ENCODE measurements at places on chromosomes 13 and 19. TPM values are rescaled to one million over a fixed set of nuclear protein-coding genes. Genes with fewer than 3 reads are reported as not detected.

- ATAC-seq = peak; percentile 15
These were observed 11.4 kb upstream of the CRTC1 start for GRCh38 chr19:18672044-18672451.

- no peak for ATAC-seq
These were observed 194.0 kb upstream of the PCDH17 start for GRCh38 chr13:57437587-57437986.

GRCh38 chr13:93794197-93794885, 567.7 kb downstream of the GPC6 start:
- no peak for ATAC-seq

DNA sequence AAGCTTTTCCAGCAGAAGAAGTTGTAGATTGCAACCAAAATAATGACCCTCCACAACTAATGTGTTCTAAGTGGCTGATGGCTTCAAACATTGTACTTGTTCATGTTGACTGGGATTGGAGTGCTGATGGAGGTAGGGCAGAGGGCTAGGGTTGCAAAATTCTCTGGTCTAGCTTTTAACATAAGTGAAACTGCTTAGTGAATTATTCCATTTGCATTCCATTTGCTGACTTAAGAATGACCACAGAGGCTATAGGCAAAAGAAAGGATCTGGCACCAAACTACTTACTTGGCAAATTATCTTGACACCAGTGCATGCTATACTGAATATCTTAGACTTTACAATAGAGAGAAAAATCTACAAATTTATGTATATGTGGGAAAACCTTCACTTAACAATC, 287.0 kb downstream of the FGF9 start:
- ATAC-seq = no peak

GRCh38 chr19:38039966-38040365, 133.0 kb downstream of the SIPA1L3 start:
- ATAC-seq = no peak

- no peak for ATAC-seq
These were observed 872 bp downstream of the FARSA start for GRCh38 chr19:12932392-12933286.

GRCh38 chr19:19159534-19159933, 10.5 kb downstream of the MEF2B start:
- ATAC-seq = no peak

DNA sequence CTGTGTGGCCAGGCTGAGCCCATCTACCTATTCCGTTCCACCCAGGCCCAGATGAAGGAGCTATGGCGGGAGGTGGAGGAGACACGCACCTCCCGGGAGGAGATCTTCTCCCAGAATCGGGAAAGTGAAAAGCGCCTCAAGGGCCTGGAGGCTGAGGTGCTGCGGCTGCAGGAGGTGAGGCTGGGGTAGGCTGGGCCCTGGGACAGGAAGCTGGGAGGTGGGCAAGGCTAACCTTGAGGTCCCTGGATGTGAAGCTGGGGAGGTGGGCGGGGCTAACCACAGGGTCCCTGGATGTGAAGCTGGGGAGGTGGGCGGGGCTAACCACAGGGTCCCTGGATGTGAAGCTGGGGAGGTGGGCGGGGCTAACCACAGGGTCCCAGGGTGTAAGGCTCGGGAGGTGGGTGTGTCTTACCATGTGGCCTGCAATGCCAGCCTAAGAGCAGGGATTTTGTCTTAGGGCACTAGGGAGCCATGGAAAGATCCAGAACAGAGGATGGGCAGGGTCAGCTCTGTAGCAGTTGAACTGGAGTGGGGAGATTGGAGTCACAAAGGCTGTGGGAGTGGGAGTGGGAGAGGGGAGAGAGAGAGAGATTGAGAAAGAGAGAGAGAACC, 36.9 kb downstream of the KCNC3 start:
- ATAC-seq = no peak

- no peak for ATAC-seq
These were observed 2.2 kb upstream of the ARHGEF18 start for GRCh38 chr19:7346488-7346971.

- ATAC-seq = no peak
These were observed 9.0 kb downstream of the SHANK1 start for GRCh38 chr19:50710612-50711011.

- no peak for ATAC-seq
These were observed 5.4 kb upstream of the CBY2 start for GRCh38 chr13:45696610-45697226.

GRCh38 chr19:3833578-3834348, 35.1 kb downstream of the ZFR2 start:
- ATAC-seq = no peak

- ATAC-seq = no peak
These were observed 10.8 kb upstream of the ZNF799 start for GRCh38 chr19:12411893-12412292.

GRCh38 chr19:16418597-16418962, 53.2 kb downstream of the EPS15L1 start:
- no peak for ATAC-seq

DNA sequence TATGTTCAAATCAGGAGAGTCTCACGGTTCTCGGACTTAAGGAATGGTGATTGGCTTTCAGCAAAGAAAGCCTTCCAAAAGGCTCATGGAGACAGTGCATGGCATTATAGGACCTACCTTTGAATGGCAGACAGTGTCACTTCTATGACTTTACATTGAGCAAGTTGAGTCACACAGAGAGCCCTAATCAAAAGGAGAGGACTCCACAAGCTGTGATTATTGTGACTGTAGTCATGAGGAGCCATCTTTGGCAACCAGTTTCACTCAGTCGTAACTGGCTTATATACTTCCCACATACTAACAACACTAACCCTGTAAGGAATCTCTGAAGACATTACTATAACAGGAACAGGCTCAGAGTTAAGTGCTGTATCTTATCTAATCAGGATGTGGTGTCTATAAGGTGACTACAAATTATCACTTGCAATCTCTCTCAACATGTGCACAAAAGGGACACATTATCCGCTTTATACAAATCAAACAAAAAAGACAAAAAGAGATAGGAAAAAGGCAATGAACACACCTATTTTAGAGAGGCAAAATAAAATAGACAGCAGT, 6.1 kb downstream of the LGALS14 start:
- ATAC-seq = no peak

- peak; percentile 23 for ATAC-seq
These were observed 563 bp upstream of the PDCD5 start for GRCh38 chr19:32580353-32580900.

DNA sequence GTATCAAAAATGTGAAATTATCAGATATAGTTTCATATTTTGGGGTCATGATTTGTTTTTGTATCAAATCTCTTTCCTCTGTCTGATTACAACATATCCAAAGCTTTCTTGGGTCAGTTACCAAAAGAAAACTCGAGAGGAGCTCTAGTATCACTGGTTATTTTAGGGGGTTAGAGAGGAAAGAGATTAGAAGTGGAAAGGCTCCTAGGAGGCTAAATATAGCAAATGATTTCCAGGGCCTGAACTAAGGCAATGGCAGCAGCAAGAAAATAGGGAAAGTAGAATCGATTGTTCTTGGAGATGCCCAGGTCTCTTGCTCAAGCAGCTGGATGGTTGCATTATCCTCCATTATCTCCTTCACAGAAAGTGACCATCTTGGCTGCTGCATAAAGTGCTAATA, 72.9 kb downstream of the NHLRC3 start:
- ATAC-seq = no peak

GRCh38 chr13:29849071-29849631, 1.3 kb downstream of the UBL3 start:
- no peak for ATAC-seq

DNA sequence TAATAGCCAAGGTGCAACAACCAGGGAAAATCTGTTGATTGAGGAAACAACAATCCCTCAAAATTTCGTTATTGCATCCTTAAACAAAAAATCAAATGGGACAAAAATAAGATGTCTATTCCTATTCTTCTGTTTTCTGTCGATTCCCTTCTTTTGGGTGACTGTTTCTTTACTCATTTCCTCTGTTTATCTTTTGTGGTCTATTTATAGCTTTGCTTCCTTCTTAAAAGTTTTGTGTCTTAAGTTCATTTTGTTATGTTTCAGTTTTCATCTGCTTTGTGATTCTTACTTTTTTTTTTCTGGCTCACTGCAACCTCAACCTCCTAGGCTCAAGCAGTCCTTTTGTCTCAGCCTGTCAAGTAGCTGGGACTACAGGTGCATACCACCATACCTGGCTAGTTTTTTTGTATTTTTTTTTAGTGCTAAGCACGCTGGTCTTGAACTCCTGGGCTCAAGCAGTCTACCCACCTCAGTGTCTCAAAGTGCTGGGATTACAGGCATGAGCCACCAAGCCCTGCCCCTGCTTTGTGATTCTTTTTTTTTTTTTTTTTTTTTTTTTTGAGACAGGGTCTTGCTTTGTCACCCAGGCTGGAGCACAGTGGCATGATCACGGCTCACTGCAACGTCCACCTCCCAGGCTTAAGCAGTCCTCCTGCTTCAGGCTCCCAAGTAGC, 10.4 kb downstream of the ZNF146 start:
- ATAC-seq = no peak

- ATAC-seq = no peak
These were observed 5.2 kb upstream of the REXO1 start for GRCh38 chr19:1853295-1854038.

DNA sequence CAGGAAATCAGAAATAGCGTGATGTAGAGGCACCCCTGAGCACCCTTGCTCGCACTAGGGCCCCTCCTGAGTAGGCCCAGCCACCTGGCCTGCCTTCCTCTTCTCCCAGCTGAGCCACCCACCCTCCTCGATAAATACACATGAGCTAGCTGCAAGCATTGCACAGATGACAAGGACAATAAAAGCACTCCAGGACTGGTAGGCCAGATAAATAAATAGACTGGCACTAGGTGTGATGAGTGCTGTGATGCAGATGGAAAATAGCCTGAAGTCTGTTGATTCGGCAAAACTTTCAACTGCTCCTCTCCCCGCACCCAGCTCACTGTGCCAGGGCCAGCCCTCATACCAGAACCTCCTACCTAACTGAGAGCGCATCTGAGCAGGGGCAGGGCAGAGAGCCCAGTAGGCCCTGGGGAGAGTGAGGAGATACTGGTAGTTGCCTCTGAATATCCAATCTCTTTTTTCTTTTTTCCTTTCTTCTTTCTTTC, 54.5 kb upstream of the GPI start:
- ATAC-seq = no peak

- ATAC-seq = no peak
These were observed 1596.6 kb downstream of the SLITRK5 start for GRCh38 chr13:89267734-89268133.

GRCh38 chr13:24905242-24905641, 141.3 kb downstream of the RNF17 start:
- no peak for ATAC-seq

GRCh38 chr13:48624858-48625257, 28.9 kb upstream of the CYSLTR2 start:
- no peak for ATAC-seq

- no peak for ATAC-seq
These were observed 145.2 kb upstream of the VSTM2B start for GRCh38 chr19:29380581-29380980.

DNA sequence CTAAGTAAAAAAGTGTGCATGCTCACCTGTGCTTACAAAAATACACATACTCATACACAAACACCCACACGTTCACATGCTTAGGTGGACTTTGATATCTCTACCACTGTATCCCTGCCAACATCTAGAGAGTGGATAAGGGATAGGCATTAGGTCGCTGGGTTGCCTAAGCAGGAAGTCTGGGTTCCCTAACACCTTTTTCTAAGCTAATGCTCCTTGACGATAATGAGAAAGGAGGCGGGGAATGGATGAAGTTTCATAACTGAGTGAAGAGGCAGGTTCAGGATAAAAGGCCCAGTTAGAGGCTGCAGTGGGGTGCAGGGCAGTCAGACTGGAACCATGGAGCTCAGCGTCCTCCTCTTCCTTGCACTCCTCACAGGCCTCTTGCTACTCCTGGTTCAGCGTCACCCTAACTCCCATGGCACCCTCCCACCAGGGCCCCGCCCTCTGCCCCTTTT, 41.9 kb upstream of the CYP2A7 start:
- ATAC-seq = no peak

- ATAC-seq = peak; percentile 63
These were observed 55.6 kb upstream of the ALOX5AP start for GRCh38 chr13:30679483-30680330.

DNA sequence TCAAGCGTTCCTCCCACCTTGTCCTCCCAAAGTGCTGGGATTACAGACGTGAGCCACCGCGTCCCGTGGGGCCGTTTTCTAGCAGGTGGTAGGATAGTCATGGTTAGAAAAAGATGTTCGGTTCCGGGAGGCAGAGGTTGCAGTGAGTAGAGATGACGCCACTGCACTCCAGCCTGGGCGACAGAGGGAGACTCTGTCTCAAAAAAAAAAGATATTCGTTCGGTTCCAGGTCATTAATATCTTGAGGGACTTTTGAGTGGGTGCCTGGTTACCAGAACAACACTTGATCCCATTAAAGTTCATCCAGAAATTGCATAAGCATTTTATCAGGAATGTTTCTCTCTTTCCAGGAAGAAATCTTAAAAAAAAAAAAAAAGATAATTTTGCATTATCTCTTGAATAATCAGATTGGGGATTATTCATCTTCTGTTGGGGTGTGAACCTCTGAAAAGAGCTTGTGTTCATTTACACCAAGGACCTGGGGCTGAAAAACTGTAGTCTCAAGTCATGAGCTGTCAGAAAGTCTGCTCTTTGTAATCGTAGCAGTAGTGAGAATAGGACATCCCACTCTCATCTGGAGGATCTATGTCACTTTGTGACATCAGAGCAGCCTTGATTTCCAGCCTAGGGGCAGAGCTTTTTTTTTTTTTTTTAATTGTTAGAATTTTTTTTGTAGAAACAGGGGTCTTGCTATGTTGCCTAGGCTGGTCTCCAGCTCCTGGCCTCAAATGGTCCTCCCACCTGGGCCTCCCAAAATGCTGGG, 1.0 kb upstream of the ETHE1 start:
- ATAC-seq = peak; percentile 47

DNA sequence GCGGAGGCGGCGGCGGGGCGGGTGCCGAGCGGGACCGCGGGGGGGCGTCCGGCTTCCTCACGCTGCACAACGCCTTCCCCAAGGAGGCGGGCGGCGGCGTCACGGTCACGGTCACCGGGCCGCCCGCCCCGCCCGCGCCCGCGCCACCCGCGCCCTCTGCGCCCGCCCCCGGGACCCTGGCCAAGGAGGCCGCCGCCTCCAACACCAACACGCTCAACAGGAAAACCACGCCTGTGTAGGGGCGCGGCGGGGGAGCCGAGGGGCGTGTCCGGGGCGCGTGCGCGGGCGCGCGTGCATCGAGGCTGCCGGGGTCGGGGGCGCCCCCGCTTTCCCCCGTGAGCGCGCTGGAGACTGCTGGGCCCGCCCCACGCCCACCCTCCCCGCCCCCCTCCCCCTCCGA, 8.8 kb upstream of the CACNG6 start:
- peak; percentile 52 for ATAC-seq

- no peak for ATAC-seq
These were observed 181.9 kb downstream of the NDFIP2 start for GRCh38 chr13:79662882-79663281.

- ATAC-seq = peak; percentile 75
These were observed 8.0 kb downstream of the ANGPTL8 start for GRCh38 chr19:11247391-11247790.

Gene ZNF556
- total RNA-seq = not detected

Gene LGALS14
- total RNA-seq = not detected

Gene ZNF71
- 29.9 TPM for total RNA-seq

Gene NPAS1
- total RNA-seq = not detected

Gene LILRB3
- 6.8 TPM for total RNA-seq

Gene IFNL1
- total RNA-seq = not detected

Gene INSR
- total RNA-seq = 94.0 TPM

Gene RAX2
- total RNA-seq = not detected

Gene PSG3
- total RNA-seq = not detected

Gene VSIG10L
- 1.5 TPM for total RNA-seq

Gene TSHZ3
- 40.2 TPM for total RNA-seq

Gene PRR36
- not detected for total RNA-seq

Gene ZNF808
- 33.2 TPM for total RNA-seq

Gene TMEM190
- not detected for total RNA-seq

Gene C1QTNF9
- not detected for total RNA-seq

Gene ZNF823
- total RNA-seq = 6.7 TPM
